Stimulated activated CD4-positive, alpha-beta T cell treated with anti-CD3 and anti-CD28 coated beads, Interleukin-2, amount 100 ng/mL, for 24 hours (primary cell): ENCODE measurements at places on chromosomes 2 and 18.

DNA sequence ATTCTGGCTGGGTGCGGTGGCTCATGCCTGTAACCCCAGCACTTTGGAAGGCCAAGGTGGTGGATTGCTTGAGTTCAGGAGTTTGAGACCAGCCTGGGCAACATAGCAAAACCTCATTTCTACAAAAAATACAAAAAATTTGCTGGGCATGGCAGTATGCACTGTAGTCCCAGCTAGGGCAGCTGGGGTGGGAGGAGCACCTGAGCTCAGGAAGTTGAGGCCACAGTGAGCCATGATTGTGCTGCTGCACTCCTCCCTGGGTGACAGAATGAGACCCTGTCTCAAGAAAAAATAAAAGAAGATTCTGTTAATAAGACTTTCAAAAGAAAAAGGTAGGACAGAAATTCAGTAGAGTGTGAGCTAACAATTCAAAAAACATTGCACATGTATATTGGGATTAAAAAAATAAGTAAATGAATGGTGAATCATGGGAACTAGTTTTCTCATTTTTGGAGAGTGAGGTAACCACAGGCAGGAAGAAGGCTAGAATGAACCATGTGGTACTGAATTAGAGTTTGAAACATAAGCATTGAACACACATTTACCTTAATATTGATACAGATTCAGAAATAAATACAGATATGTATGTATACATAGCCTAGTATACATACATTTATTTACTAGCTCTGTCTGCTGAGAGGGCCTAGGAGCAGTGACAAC is 53.5 kb downstream of the NCOA1 start:
- DNase-seq, result no peak

GRCh38 chr2:113826346-113827285 is 63.3 kb upstream of the ACTR3 start:
- DNase-seq, result no peak

DNA sequence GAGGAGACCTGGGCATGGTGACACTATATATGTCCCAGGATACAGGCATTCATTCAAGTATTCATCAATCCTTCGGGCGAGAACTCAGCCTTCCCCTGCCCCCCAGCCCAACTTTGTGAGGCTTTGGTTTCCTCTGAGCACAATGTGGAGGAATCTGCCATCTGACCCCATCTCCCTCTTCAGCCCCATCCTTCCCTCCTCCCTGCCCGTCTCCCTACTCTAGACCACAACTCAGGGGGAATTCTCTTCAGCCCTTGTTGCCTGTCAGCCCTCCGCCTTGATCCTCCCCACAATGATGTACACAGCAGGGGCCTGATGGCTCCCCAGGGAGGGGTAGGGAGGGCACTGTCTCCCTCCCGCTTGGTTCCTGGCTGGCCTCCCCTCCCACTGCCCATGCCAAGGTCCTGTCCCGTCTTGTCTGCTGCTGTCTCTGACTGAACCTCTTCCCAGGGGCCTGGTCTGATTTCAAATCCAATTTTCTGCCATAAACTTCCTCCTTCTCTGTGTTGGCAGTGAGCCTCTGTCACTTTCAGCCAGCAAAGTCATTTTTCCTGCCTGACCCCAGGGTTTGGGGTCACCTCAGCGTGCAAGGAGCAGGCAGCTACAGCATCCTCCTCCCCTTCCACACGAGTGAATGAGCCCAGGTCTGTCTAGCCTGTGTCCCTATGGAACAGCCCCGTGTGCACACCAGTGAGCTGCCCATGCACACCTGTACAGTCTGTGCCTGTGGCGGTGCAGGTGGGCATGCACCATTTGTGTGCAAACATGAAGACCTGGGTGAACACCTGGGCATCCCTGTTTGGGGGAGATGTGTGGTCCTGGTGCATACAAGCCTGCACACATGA is 197.3 kb downstream of the CELF4 start:
- DNase-seq, result no peak

- DNase-seq, result no peak
These were observed 322.0 kb downstream of the RND3 start for GRCh38 chr2:150165442-150165841.

DNA sequence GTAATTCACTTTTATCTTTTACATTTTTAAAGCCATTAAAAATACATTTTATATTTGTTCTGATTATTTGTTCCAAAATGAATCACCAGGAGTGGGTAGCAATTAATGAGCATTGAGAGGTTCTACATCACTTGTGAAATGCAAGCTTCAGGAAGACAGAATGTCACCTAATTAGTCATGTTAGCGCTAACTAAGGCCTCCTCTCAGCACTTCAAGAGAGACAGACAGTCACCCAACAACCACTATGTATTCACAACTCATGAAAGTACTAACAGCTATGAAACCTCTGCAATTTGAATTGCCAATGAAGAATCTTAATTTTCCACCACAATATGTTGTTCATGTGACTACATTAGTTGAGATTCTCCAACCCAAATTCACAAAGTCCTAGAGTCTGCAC is 611.0 kb downstream of the KCNJ3 start:
- DNase-seq, result no peak

- no peak for DNase-seq
These were observed 138.0 kb downstream of the ZFP36L2 start for GRCh38 chr2:43088143-43089073.

- no peak for DNase-seq
These were observed 1598.7 kb upstream of the ACVR2A start for GRCh38 chr2:146246002-146246735.

DNA sequence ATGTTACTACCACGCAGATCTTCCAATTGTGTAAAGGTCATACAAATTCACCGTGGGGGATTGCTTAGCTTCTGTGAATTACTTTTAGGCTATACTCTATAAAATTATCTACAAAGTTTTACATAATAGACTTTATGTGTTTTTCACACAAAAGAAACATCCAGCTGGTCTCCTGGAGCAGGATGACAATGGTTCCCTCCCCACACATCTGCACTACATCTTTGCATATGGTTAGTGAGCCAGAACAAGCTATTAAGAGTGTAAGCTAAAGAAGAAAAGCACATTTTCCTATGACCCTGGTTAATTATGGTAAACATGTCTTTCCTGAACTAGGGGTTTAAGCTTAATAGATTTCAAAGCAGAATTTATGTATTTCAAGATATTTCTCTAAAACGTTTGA is 295.1 kb downstream of the ASXL3 start:
- no peak for DNase-seq

DNA sequence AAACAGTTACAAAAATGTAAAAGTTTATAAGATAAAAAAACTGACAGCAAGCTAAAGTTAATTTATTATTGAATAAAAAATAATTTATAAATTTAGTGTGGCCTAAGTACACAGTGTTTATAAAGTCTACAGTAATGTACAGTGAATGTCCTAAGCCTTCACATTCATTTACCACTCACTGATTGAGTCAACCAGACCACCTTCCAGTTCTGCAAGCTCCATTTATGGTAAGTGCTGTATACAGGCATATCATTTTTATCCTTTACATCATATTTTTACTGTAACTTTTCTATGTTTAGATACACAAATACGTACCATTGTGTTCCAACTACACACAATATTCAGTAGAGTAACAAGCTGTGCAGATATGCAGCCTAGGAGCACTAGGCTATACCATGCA is 184.2 kb upstream of the LRATD1 start:
- DNase-seq, result no peak

DNA sequence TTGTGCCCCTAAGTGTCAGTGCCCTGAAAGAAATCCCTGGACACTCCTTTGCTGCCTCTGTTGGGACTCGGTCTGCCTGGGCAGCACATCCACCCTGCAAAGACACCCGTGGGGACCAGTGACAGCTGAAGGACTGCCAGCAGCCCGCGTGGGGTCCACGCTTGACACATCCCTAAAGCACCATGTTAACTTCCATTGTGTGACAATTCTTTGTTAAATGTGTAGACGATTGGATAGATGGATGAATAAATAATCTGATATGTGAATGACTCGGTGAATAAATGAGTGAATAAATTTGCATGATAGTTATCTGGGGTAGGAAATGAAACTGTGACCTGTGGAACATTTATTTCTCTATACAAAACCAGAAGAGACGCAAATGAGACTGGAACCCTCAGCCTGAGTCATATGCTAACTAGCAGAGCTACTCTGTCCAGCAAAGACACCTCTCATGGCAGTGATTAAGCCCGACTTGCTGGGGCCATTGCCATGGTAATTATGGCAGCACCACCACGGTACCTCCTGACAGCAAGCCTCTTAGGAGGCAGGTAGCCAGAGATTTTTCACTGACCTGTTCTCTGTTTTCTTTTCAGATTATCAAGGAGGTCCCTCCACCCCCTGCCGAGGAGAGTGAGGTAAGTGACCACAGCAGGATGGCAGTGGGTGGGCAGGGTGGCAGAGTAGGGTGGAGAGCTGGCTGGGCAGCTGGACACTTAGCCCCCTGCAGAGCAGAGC is 156.8 kb downstream of the ANTXR1 start:
- DNase-seq, result no peak

- DNase-seq, result no peak
These were observed 502.7 kb downstream of the CBLN2 start for GRCh38 chr18:72041313-72042032.

GRCh38 chr18:31680433-31680811 is 4.0 kb downstream of the B4GALT6 start:
- no peak for DNase-seq

GRCh38 chr2:221596192-221596591 is 24.1 kb upstream of the EPHA4 start:
- no peak for DNase-seq

GRCh38 chr18:77061946-77062517 is 70.6 kb downstream of the MBP start:
- DNase-seq, result peak; percentile 21

DNA sequence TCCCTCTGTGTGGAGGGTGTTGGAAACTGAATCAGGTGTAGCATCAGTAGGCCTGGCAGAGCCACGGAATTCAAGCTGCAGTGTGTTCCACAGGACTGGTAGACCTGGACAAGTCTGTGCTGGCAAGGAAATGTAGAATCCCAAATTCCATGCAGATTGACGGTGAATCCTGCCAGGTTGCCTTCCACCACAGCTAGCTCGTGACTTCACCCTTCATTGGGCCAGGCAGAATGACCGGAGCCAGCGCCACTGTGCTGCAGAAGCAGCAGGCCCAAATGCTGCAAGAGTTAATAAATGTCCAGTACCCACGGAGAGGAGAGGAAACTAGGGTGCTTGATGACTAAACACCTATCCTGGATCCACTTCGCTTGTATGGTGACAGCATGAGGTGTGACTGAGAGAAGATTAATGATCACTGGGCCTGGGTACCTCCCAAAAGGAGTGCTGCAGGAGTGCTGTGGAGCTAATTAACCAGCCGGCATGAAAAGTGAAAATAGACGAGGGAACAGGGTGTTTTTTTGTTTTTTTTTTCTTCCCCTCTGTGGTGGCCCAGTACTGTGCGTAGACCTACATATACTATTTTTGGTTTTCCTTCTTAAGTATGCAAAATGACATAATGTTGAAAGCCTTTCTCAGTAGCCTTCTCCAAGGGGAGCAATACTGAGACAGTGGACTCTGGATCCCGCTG is 122.2 kb downstream of the TANC1 start:
- DNase-seq, result no peak

DNA sequence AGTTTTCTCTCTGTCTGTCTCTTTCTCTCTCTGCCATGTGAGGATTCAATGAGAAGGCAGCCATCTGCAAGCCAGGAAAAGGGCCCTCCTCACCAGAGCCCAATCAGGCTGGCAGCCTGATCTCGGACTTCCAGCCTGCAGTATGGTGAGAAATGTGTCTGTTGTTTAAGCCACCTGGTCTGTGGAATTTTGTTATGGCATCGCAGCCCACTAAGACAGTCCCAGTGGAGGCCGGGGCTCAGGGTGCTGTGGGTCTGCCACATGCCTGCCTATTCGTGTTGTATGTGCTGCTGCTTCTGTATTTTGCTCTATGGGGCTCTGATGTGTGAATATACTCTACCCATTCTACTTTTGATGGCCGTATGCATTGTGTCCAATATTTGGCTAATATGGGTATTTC is 139.0 kb upstream of the HS6ST1 start:
- no peak for DNase-seq

- DNase-seq, result no peak
These were observed 415.3 kb upstream of the ZEB2 start for GRCh38 chr2:144935191-144935590.

DNA sequence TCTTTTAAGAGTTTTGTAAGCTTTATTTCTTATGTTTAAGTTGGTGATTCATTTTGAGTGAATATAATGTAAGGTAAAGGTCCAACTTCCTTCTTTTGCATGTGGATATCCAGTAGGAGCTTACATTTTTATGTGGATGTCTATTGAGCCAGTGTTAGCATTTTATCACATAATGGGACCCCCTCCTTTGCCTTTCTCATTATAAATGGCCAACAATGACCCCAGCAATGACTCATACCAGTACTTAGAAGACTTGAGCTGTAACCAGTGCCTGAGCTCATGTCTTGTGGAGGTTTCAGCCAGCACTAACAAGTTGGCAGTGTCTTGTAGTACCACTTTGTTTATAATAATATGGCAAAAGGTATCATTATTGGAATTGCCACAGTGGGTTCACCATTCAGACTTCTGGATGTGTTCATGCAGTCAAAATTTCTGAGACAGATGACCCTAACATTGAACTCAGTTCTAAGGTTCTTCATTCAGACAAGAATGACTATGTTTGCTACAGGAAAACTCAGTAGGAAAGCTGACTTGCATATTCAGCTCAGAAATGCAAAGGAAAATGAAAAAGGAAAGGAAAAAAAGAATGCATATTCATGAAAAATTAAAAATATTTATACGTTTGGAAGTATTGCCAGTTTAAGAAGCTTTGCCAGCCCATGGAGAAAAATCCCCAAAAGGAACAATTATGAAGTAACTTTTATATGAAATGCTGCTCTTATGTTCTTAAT is 41.0 kb downstream of the CDKL4 start:
- DNase-seq, result no peak

GRCh38 chr2:74421221-74421870 is at the start of the genes C2orf81 and WDR54:
Gene C2orf81 (minus strand): TSS chr2:74421619. CDS start chr2:74421560, 59 bp downstream.
Gene WDR54 (plus strand): TSS chr2:74421730. CDS start chr2:74422154, 424 bp downstream.
- DNase-seq, result peak; percentile 94

GRCh38 chr2:103010306-103010705 is 248.5 kb downstream of the TMEM182 start:
- DNase-seq, result no peak

DNA sequence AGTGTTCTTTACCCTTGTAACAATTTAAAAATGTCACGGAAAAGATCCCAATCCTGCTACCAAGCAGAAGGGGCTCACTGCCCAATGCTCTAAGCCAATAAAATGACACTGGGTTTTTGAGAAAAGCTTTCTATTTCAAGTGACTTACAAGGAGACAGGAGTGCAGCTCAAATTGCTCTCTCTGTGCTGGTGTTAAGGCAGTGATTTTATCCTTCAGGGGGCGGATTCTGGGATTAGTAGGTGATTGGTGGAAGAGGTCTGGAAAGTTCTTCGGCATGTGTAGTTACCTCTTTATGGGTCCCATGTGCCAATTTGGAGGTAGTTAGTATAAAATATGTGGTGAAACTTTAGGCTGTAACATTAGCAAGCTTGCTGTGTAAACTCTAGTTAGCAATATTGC is 27.4 kb upstream of the MCM6 start:
- DNase-seq, result no peak

DNA sequence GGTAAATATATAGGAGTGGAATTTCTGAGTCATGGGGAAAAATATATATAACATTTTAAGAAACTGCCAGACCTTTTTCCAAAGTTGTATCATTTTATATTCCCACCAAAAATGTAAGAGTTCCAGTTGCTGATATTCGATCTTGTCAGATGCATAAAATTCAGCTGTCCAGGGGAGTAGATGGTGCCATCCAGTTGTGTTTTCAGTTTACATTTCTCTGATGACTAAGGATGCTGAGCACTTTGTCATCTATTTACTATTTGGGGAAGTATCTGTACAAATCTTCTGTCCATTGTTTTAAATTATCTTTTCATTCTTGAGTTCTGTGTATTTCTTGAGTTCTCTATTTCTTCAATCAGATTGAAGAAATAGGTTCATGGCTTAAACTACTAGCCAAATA is 126.1 kb downstream of the RTN4 start:
- no peak for DNase-seq

GRCh38 chr2:112480530-112481049 is 1.4 kb upstream of the TTL start:
- DNase-seq, result peak; percentile 34
